ENCODE measurements at places on chromosomes 12 and 14. TPM values are rescaled to one million over a fixed set of nuclear protein-coding genes. Genes with fewer than 3 reads are reported as not detected.

Gene SPTLC2
- 37.8 TPM for total RNA-seq

Gene DLGAP5
- total RNA-seq, result not detected

Gene SCN8A
- total RNA-seq, result 0.48 TPM

GRCh38 chr14:99352688-99353280 is 80.8 kb upstream of the BCL11B start:
- DNase-seq, result peak; percentile 57

GRCh38 chr12:18837025-18837424 is 99.1 kb downstream of the CAPZA3 start:
- DNase-seq, result no peak

DNA sequence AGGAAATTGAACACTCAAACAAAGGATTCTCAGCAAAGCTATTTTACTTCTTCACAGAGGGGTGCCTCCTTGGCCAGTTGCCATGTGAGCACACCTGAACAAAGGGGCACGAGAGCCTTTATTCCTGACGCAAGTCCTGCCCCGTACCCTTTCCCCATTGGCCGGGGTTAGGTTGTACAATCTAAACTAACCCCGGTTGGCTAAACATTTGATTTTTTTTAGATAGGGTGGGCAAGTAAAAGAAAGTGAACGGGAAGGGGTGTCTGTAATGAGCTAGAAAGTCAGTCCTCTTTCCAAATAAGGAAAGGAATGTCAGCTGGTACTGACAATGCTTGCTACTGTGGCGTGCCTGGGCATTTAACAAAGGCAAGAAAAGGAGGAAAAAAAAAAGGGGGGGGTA is 135.5 kb upstream of the CDKN3 start:
- no peak for DNase-seq

Gene TCTN2
- total RNA-seq, result 6.1 TPM

DNA sequence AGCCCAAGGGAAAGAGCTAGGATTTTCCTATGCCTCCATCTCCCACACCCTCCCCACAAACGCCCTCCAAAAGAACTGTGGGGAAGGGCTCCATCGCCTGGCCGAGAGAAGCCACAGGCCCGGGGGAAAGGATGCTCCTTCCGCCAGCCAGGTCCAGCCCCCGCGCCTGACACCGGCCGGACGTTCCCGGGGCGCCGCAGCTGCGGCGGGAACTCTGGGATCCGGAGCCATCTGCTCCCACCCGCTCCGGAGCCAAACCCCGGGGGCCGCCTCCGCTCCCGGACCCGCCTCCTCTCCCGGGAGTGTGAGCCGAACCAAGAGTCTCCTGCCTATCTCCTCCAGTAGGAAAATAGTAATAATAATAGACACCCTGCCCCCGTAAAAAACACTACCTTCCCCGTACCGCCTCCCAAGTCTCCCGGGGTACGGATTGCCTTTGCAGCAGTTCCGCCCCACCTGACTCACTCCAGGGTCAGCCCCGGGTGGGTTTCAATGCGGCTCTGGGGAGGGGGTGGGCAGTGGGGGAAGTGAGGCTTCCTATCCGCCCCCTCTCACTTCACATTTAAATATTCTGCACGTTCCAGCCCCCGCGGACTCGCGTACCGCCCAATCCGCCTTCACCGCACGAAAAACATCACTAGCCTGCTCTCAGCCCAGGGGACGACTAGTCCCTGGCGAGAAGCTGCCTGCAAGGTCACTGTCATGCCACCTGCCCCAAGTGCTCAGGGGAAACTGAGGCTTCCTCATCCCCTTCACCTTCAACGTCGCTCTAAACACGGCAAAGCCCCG is 2.4 kb downstream of the AGAP2 start:
- no peak for DNase-seq

DNA sequence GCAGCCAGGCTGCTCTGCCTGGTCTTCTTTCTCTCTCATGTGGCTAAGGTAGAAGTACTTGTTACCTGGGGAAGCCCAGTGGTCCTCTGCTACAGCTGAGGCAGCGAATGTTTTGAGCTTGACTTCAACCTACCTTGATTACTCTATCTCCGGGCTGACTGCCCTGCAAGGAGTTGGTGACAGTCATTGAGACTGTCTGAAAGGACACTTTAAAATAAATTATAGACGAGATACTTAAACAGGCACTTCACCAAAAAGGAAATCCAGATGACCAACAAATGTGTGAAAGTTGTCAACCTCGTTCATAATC is 474 bp upstream of the CIT start:
- no peak for DNase-seq

DNA sequence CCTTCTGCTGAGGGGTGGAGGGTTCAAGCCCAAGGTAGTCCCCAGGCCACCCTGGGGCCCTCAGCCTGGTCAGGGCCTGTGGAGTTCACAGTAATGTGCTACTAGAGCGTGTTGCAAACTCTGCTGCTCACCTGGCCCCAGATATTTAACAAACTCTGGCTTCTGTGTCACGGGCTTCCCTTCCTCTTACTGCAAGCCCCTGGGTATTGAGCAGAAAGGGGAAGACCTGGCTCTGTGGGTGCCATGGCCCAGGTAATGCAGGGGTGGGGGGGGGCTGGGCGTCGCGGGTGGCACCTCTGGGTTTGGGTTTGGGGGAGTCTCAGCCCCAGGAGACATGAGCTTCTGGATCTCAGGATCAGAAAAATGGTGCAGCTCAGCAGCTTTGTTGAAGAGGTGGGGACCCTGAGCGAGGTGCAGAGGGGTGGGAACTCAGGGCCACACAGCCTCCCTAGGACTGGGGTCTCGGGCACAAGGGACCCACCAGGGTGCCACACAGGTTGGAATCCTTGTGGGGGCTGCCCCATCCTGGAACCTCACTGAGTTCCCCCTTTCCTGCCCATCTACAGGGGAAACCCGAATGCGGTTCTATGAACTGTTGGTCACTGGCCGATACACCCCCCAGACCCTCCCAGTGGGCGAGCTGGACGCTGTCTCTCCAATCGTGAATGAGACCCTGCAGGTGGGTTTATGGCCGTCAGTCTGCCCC is 4.0 kb downstream of the SETD1B start:
- DNase-seq, result no peak

DNA sequence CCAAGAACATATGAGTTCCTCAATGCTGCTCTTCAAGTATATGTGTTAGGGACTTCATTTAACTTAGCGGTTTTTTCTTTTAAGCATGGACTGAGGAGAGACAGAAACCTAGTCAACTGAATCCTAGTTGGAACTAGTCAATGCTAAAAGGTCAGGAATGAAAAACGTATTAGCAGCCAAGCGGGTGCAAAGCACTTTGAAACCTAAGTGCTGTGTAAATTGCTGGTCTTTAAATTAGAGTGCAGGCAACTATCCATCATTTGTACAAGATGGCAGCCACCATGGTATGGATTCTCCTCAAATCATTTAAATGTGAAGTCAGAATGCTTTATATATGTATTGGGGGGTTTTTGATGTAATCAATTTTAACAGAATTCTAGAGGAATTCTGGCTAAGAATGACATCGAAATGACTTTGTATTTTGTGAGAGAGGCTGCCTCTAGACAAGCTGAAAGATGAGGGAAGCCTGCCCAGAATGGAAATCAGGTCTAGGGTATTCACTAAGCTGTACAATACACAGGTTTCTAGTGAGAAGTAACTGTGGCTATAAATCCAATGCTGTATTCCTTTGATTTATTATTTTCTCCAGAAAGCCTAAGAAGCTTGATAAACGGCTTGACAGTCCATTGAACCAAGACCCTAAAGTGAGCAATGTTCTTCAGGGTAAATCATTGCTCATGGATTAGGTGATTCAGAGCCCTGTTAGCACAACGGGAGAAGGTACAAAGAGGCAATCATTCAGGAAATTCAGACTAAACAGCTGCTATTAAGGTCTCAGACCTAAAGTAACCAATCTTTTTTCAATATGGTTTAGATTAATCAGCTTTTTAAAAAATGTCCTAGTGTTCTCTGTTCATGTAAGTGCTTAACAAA is 198.8 kb downstream of the ANO2 start:
- no peak for DNase-seq

Gene SERPINA12
- total RNA-seq, result not detected

GRCh38 chr12:56886319-56886718 is 47.9 kb downstream of the SDR9C7 start:
- DNase-seq, result no peak

DNA sequence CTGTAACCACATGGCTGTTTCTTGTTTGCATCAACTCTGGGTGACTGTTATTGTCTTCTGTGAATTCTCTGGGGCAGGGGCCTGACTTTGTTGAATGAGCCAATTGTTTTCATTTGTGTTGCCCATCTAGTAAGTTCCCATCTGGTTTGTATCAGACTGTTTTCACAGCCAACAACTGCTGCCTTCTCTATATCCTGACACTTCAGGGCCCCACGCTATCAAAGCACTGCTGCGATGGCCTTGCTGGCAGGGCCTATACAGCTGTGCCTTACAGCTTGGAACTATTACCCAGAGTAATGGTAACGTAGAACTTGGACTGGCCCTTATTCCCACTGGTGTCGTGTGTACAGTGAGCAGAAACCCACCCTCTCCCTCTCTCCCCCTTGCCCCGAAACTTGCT is 104.3 kb upstream of the DACT1 start:
- DNase-seq, result no peak

- peak; percentile 97 for DNase-seq
These were observed at the start of gene XPOT for GRCh38 chr12:64403707-64404469. XPOT (plus strand) TSS chr12:64404392; CDS start chr12:64410036, 5,644 bp downstream.

GRCh38 chr12:109114644-109115043 is 1.7 kb upstream of the ACACB start:
- DNase-seq, result no peak

DNA sequence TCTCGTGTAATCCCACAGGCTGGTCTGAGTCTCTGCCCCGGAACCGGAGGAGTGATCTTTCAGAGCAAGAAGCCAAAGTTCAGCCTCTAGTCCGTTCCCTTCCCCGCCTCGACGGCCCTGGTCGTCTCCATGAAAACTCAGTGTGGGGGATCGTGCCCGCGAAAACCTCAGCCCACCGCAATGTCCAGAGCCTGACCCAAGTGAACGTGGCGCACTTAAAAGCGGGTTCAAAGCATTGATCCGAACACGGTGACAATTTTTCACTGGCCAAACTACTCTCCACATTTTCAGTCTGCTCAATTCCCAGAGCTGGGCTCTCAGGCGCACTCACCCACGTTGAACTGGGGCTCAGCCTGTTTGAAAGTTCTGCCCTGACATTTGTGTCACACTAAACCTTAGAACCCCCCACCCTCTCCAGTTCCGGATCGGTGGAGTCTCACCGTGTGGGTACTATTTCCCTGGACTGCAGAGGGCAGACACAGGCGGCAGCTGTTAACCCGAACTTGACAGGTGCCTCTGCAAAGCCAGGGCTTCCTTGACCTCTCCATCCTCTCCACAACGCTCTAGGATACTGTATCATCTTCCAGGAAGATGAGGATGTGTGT is 886 bp upstream of the PRICKLE1 start:
- DNase-seq, result peak; percentile 56

DNA sequence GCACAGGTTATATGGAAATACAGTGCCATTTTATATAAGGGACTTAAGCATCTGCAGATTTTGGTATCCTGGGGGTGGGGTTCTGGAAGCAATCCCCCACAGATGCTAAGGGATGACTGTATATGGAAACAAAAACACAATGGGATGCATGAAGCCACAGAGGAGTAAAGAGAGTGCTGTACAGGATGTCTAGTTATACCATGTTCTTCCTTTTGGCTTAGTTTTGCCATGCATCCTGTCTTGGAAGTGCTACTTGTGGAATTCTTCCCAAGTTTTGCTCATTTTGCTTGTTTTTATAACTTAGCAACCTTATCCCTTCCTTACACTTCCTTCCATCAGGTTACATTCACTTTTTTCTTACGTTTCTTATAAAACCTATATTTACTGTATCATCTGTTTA is 55.6 kb downstream of the TRMT5 start:
- no peak for DNase-seq

DNA sequence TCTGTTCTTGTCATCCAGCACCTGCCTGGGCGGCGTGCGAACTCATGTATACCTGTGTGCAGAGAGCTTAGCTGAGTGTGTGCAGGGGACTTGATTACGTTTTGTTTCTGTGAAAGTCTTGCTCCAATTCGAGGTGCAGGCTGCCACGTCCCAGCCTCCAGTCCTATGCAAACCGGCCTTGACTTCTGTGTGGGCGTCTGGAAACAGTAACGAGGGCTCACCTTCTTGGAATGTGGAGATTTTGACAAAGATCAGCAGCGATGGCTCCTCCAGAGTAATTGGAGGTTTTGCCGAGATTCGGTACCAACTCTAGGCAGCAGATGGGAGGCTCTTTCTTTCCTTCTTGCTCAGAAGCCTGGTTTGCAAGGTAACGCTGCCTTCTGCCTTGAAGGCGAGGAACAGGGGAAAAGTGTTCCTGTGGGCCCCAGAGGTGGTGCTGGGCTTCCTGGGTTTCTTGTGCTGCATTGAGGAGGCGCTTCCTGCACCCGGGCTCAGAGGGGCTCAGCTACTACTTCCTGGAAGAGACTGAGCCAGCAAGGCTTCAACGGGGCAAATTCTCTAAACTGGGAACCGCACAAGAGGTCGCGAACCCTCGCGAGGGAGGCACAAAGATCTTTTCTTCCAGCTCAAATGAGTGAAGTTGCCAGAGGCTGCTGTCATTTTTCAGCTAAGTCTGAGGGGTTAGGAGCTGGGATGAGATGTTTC is 249.0 kb downstream of the AACS start:
- no peak for DNase-seq

GRCh38 chr14:67889455-67889854 is 69.9 kb downstream of the RAD51B start:
- DNase-seq, result no peak

Gene FSCB
- total RNA-seq, result not detected

DNA sequence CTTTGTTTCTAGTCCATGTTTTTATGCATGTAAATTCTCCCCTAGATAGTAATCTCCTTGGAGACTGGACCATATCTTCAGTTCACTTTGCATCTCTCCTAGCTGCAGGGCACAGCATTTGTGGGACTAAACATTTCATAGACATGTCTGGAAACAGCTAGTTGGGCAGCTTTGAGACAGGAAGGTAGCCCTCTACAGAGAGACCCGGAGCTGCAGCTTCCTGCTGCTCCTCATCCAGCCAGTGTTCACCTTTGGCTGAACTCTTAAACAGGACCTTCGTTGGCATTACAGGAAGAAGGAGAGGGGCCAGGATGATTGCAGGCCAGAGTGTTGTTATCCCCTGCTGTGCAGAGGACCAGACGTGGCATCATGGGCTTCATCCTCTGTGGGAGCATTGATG is 52.9 kb downstream of the GNS start:
- no peak for DNase-seq

GRCh38 chr14:90795744-90796143 is 20.5 kb downstream of the TTC7B start:
- DNase-seq, result no peak

All from aorta (tissue), 5 donors.